ENCODE measurements at places on chromosomes 5 and 9.

DNA sequence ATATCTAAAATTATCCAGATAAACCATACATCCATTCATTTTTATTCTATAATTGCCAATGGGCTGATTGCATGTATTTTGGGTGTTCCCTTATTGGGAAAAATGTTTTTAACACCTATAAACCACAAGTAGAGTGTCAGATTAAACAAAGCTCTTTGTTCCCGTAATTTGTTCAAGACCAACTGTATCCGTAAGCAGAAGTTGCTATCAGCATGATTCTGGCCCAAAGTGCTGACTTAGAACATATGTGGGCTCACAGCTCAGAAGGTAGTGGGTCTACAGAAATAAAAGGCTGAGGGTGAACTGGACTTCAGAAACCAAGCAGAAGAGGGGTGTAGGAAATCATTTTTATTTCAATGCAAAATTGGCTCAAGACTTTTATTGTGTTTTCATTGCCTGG is 23.5 kb upstream of the IL7R start:
- DNase-seq, result no peak

GRCh38 chr5:73624888-73625287 is 1.1 kb upstream of the ARHGEF28 start:
- DNase-seq, result no peak

GRCh38 chr5:64147849-64148441 is 17.7 kb upstream of the RNF180 start:
- peak; percentile 30 for DNase-seq

GRCh38 chr9:20137425-20137824 is 348.6 kb upstream of the SLC24A2 start:
- DNase-seq, result no peak

DNA sequence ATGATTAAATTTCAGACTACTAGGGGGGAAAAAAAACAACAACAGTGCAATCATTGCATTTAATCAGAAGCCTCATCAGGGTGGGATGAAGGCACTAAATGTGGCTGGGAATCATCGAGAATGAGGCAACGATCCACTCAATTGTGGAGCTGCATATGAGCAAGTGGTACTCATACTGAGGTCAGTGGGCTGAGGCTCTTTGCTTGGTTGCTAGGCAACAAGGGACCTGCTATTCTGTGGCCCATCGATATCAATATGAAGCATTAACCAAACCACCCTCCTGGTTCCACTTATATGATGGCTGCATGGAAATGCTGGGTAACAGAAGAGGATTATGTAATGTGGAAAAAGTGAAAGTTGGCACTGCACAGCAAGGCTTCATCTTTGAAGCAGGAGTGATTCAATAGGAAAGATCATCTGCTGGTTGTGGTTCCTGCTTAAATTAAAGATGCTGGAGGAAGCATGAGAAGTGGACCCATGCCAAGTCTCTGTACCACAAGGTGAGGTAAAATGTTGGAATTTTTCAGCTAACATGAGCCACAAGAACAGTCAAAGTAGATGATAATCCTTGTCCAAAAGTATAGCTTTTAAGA is 159.8 kb upstream of the HMHB1 start:
- peak; percentile 21 for DNase-seq

DNA sequence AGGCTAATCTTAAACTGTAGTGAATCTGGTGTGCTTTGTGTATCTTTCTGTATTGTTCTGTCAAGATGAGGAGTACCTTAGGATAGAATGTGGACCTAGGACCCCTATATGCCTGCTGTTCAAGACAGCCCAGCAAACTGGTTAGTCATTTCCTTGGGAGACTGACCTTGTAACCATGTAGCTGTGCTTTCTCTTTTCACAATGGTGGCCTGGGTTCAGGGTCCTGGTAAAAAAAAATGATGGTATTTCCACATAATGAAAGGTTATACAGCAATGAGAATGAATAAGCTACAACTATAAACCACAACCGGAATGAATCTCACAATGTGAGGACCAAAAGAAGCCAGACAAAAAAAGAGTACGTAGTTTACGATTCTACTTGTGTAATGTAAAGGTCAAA is 36.4 kb upstream of the F2RL1 start:
- DNase-seq, result no peak

DNA sequence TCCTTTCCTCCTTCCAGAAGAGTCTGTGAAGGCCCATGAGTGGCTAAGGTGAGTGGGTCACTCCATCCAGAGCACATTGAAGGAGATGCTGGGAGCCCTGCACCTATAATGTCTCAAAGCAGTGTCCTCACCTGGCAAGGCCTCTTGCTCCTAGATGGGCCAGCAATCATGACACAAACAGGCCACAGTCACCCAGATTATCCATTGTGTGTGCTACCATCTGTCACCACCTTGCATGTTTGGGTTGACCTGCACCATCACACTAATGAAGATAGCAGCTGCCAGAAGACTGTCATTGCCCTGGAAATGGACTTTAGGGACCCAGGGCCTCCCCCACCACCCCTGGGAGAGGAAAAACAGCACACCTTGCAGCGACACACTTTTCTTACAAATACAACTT is 69.6 kb downstream of the GABBR2 start:
- DNase-seq, result no peak

DNA sequence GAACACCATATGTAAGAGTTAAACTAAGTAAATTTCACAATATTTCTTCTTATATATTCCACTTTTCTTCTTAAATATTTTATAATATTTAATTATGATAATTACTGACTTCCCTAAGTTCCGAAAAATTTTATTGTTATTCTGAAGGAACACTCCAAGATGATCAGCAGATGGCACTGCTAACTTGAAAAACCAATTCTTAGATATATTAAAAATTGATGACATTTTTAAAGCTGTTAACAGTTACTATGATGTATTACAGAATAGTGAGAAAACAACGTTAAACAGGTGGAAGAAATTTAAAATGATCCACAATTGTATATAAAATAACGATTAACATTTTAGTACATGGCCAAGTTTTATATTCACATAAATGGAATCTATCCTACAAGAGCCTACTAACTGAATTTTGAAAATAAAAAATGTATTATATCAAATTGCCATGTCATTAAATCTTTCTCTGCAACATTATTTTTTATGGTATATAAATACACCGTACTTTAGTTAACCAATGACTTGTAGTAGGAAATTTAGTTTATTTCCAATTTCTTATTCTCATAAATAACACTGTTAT is 30.1 kb upstream of the MUSK start:
- peak; percentile 34 for DNase-seq

- DNase-seq, result no peak
Observed at GRCh38 chr9:27280860-27281259, 16.1 kb downstream of the EQTN start.

- DNase-seq, result no peak
Observed at GRCh38 chr5:61591859-61592258, 259.8 kb downstream of the ZSWIM6 start.

- no peak for DNase-seq
Observed at GRCh38 chr9:123645126-123645525, 284.8 kb downstream of the DENND1A start.

DNA sequence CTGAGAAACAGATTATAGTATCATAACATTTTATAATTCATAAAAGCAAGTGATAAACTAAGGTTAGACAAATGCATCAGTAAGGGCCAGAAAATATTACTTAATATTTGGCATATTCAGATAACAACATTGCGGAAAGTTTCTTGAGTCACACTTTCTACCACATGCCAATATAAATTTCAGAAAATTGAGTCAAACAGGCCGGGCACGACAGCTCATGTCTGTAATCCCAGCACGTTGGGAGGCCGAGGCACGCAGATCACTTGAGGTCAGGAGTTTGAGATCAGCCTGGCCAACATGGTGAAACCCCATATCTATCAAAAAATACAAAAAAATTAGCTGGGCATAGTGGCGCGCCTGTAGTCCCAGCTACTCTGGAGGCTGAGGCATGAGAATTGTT is 47.1 kb downstream of the SLC38A9 start:
- DNase-seq, result no peak

GRCh38 chr5:3954633-3955032 is 359.0 kb downstream of the IRX1 start:
- no peak for DNase-seq

GRCh38 chr9:21689854-21690253 is 112.6 kb upstream of the MTAP start:
- DNase-seq, result no peak

DNA sequence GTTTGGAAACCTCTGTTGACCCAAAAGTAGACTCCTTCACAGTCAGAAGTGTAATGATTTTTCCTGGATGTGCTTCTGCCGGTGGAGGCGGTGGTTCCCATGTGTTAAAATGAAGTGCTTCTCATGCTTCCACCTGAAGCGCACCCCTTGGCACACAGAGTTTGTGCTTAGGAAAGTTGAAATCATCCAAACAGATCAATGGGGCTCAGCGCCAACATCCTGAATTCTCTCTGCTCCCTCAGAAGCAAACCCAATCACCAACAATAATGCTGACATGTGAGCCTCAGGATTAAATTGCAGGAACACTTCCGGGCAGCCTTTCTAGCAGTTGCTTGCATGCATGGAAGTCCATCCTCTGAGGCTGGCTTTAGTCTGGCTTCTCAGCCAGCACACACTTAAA is 71.0 kb downstream of the MED10 start:
- DNase-seq, result no peak

DNA sequence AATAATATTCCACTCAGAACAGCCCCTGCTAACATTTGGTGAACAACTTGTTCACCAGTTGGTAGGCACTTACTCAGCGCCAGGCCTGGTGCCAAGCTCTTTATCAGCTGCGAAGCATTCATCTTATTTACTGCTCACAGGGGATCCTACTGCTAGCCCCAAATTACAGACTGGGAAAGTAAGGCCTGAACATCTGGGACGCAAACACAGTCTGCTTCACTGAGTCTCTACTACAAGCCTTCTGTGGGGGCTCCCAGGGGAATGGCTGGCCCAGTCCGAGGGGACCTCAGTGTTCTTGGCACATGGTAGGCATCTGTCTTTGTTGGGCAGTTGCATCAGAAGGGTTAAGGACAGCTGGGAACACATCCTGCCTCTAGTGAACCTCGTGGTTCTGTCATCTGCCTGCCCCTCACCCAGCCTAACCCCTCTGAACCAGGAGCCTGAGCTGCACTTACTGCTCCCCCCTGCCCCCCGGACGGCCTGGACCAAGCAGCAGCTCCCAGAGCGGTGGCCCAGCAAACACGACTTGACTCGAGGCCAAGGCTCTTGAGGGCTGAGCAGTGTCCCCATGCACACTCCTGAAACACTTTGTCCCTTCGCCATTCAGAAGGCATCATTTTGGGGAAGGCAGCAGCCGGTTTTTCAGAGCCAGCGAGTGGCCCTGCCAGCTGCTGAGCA is at the start of gene PHYHD1:
Gene PHYHD1, plus strand, starts transcription at position 602 of the 678 bp plus-strand sequence. CDS start 1,342 bp downstream, outside the sequence.
- DNase-seq, result no peak

DNA sequence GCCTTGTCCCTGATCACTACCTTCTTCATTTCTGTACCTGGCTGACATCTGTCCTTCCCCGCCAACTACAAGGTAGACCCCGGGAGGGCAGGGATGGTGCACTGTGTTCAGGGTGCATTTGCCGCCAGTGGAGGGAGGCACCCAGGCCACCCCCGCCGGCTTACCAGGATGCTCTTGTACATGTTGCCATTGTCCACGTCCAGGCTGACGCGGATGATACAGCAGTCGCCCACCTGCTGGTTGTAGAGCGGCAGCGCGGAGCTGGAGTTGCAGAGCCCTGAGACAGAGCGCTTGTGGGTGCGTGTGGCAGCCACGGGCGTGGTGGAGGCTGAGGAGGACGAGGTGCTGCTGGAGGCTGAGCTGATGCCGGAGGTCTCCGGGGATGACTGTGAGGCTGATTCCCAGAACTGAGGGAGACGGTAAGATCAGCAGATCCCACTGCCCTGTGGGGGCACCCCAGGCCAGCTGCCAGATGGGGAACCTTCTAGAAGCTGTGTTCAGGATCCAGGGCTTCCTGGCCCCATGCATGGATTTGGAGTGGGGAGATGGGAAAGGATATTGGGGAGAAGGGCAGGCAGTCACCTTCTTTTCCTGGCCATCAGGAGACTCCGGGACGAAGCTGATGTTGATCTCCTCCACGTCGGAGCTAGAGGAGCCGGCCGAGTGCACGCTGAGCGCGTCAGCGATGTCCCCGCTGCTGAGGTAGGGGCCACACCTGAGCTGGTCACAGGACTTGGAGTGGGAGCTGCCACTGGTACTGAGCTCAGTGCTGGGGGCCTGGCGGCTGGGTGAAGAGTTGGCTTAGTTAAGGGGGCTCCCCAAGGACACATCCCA is 19.5 kb downstream of the RALGDS start:
- no peak for DNase-seq

DNA sequence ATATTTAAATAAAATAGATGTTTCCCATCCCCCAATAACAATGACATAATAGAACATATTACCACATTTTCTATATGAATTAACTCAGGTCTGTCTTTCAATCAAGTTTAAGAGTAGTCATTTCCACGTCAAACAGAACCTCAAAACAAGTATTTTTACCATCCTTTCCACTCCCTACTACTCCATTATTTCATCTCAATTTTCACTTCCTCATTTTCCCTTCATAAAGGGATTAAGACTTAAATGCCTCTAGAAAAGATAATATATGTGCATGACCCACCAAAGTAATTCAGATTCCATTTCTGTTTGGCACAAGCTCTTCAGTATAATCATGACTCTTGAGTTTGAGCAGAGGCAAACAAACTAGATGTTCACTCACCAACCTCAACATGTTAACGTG is 40.4 kb downstream of the ELOVL7 start:
- DNase-seq, result no peak

- DNase-seq, result no peak
Observed at GRCh38 chr5:136811086-136811485, 445.7 kb upstream of the TRPC7 start.

DNA sequence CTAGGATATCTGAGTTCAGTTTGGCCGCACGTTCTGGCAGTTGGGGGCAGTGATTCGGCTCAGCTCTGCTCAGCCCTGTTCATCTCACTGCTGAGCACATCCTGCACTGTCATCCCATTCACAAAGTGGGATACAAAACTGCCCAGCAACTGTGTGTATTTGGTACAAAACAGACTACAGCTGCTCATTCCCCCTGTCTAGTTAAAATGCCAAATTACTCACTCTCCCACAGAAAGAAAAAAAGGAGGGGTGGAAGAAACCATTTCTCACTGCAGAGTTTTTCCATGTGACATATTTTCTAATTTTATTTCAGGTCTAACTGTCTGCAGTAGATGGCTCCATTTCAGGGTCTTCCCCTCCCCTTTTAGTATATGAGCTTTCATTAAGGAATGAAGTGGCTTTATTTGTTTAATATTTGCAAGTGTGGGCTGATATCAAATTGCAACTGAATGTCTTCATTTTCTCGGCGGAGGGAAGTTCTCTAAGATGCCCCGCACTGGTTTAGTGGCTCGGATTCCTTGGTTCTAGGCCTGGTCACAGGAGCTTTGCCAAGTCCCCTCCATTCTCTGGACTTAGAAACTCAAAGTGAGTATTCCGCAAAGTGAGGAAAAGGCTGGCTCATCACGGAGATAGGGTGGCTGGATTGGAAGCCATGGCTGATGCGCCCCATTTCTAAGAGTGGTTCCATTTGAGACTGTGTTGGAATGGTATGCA is 14.7 kb downstream of the COL15A1 start:
- no peak for DNase-seq
